Myocyte (in vitro differentiated cells): ENCODE measurements at places on chromosomes 7 and 10.

DNA sequence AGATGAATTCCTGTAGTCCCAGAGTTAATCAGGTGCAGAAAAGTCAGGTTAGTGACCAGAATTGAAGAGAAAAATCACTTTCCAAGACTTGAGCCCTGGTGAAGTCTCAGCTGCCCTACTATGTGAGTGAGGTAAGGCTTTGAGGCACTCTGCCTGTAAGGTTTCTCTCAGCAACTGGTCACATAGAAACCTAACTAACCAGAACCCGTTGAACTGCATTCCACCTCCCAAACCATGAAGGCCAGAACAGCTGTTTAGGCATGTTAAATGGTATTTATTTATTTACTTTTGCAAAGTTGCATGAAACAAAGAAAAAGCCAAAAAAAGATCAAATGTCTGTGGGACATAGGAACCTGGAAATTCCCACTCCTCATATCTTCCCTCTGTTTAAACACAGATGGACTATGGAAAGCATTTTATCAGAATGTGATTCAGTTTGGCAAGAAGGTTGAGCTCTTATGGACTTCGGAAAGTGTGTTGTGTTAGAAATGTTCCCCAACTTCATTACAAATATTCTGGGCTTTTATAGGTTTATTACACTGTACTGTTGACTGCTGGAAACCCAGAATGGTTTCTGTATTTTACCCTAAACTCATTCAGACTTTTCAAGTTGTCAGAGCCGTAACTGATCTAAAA, 12.8 kb upstream of the GPR85 start:
- peak; percentile 75 for DNase-seq

DNA sequence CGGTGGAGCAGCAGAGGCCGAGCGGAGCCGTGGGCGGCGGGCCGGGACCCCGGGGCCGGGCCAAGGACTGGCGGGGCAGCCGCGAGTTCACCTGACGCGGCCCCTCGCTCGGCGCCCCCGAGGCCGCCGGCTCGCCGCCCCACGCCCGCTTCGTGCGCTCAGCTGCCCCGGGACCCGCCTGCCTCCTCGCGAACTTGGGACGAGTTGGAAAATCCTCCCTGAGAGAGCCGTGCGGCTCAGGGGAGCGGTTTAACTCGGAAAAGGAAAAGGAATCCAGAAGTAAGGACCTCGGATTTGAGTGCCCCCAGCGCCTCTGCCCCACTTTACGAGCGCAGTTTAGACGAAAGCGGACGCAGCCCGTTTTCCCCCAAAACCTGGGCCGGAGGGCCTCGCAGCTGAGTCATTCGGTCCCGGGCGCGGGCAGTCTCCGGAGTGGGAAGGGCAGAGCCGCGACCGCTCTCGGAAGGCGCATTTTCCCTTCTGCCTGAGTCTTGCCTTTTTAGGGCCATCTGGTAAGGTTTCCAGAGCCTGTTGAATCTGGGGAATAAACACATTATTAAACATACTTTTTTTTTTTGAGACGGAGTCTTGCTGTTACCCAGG, 744 bp downstream of the CREM start:
- peak; percentile 62 for DNase-seq

DNA sequence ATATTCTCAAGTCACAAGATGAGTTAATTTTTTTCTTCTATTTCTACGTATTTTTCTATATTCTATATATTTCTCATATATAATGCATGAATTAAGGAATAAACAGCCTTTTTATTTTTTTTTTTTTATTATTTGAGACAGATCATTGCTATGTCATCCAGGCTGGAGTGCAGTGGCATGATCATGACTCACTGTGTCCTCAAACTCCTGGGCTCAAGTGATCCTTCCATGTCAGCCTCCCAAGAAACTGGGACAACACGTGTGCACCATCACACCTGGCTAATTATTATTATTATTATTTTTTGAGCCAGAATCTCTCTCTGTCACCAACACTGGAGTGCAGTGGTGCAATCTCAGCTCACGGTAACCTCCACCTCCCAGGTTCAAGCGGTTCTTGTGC, 1.5 kb downstream of the CLDN12 start:
- DNase-seq, result peak; percentile 30

GRCh38 chr7:45203936-45204445, 46.4 kb downstream of the RAMP3 start:
- DNase-seq, result peak; percentile 18

- DNase-seq, result no peak
These were observed 117.5 kb downstream of the COL13A1 start for GRCh38 chr10:69919250-69919649.

GRCh38 chr7:4764402-4765007, 10.9 kb upstream of the AP5Z1 start:
- DNase-seq, result no peak

DNA sequence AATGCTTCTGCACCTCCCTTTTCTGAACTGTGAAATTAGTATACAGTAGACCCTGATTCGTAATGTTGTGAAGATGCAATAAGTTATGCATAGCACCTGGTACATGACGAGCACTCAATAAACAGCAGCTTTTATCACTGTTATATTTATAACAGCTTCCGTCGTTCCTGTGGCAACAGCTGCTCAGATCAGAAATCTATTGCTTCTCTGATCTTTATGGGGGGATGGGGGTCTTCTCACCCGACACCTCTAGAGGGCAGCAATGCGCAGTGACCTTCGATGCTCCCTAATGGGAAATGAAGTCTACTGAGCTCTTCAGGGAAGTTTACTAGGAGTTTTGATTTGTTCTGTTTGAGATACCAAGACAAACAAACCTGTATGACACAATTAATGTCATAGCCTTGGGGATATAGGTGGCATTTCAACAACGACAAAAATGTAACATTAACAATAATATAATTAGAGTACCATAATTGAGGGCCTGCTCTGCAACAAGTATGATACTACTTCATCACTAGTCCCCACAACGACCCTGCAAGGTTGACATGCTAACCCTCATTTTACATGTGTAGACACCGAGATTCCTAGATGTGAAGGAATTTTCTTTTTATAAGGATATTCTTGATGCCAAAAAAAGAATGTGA, 289.6 kb downstream of the SFMBT2 start:
- DNase-seq, result peak; percentile 3

DNA sequence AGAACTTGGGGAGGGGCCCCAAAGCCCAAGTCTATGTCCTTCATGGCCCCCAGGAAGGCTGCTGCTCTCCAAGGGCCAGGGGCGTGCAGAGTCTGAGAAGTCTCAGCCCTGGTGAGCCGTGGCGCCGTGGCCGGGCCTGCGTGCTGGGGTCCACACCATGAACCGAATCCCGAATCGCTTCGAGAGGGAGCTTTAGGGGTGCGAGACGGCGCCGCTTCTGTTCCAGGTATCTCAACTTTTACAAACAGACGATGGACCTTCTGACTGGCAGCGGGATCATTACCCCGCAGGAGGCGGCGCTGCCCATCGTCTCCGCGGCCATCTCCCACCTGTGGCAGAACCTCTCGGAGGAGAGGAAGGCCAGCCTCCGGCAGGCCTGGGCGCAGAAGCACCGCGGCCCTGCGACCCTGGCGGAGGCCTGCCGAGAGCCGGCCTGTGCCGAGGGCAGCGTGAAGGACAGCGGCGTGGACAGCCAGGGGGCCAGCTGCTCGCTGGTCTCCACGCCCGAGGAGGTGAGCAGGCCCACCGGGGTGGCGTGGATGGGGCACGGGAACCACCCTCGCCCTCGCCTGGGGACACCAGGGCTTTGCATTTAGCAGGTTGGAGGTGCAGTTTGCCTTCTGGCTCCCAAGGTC, 12.7 kb downstream of the STRA8 start:
- DNase-seq, result no peak
